ENCODE measurements at places on chromosomes 2 and 18.
A peak's percentile ranks its signal among the peaks of the same experiment; 100 is the strongest.

DNA sequence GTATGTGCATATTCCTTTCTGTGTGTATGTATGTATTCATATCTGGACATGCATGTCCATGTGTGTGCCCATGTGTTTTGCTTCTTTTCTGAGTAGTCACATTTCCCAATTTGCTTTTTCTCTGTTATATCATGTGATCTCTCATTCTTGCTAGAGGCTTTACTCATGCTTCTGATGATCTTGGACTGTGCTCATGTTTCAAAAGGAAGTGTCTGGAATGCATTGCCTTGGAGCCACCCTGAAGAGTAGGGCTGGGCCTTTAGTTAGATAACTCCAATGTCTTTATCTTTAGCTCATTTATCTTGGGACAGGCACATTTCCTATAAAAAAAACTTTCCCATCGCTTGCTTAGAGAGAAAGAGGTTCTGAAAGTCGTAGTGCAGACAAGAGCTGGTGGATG is 859.2 kb downstream of the CNTNAP5 start:
- DNase-seq = no peak

GRCh38 chr18:13465124-13465446 is 246.5 kb downstream of the LDLRAD4 start:
- DNase-seq = no peak

DNA sequence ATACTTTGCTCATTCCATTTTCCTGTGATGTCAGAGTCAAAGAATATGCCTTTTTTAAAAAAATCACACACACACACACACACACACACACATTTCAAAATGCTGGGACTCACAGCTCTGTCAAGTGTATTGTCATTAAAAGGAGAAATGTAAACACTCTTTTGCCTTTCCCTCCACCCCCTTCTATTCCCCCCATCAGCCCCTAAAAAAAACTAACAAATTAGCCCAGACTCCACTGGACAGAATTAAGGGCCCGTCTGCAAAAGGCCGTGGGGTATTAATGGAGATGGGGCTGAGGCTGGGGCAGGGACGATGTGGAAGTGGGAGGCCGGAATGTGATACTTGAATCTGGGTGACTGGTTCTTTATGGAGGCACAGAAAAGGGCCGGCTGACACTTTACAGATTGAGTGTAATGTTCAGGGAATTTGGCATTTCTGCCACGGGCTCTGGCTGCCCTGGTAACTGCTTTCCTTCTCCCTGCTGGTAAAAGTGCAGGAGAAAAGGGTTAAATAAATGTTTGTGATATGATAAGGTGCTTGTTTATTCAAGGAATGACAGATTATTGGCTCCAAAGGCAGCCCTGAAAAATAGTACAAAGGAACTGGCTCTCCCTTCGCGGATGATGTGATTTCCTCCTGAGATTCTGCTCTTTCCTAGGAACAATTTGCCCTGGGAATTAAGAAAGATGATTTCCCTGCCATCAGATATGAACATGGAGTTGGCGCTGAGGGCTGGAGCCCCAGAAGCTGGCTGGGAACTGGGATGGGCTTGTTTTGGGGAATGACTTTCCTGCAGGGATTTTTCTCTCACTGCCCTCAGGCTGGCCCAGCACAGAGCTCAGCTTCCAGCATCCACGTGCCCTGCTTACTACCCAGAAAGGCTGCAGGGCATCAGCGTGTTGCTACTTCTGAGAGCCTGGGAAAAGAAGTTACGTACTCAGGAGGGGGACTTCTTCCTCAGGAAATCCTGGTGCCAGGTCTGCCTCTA is 52.8 kb upstream of the CTAGE1 start:
- no peak for DNase-seq

DNA sequence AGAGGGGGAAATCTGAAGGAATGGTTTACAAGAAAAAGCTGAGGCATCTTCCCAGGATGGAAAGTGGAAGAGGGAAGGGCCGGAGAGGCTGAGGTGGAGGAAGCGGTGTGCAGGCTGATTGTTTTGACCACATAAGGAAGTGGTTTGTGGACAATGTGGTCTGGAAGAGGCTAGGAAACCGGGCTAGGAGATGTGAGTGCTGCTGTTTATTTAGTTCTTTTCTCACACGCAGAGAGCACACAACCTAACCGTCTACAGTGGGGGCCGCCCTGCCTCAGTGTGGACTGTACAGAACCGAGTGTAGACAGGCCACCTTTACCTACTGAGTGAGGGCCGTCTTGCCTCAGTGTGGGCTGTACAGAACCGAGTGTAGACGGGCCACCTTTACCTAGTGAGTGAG is 251.7 kb upstream of the PXDN start:
- no peak for DNase-seq

DNA sequence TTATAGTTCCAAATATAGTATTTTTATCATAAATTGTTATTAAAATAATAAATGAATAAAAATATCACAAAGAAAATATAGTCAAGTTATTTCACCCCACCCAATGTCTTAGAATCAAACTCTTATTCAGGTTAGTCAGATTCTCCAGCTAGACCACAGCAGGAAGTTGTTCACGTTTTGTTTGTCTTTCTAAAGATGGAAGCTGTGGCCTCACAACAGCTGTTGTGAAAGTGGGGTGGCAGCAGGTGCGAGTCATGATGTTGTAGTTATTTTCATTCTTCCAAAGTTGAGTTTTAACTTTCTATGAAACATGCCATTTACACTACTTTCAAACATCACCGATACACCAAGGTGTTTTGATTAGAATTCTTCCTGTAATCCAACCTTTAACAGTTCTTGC is 272.9 kb downstream of the SLC8A1 start:
- no peak for DNase-seq

GRCh38 chr2:162086904-162087303 is 12.9 kb upstream of the DPP4 start:
- DNase-seq = no peak

- DNase-seq = no peak
These were observed 101.9 kb downstream of the NFATC1 start for GRCh38 chr18:79497638-79498081.

DNA sequence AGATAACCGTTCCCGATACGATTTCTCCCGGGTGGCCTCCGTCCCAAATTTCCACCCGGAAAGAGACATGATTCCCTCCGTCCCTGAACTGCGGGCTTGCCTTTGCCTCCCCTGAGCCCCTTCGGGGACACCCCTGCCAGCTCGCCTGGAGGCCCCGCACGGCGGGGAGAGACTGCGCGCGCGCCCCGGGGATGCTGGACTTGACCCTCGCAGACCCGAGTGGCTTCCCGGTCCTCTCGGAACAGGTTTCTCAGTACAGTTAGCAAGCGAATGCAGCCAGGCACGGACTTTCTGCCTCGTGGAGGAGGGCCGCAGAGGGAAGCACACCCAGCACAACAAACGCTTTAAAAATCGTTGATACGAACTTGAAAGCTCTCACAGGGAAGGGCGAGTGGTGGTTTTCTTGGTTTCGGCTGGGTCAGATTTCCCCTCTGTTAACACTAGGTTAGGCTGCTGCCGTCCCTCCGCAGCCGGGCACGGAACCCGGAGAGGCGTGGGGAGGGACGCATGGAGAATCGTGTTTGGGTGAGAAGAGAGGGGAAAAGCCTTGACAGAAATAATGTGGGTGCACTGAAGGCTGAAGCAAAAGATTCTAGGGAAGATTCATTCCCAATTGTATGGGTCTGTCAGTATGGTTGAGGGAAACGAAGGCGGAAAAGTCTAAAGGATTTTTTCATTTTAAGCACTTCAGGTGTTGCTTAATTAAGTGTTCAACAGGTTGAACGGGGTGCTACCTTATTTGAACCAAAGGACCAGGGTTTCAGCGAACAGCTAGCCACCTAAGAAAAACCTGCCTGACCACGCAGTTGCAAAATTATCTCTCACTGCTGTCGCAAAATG is 916 bp downstream of the TNFRSF11A start:
- DNase-seq = peak; percentile 17

DNA sequence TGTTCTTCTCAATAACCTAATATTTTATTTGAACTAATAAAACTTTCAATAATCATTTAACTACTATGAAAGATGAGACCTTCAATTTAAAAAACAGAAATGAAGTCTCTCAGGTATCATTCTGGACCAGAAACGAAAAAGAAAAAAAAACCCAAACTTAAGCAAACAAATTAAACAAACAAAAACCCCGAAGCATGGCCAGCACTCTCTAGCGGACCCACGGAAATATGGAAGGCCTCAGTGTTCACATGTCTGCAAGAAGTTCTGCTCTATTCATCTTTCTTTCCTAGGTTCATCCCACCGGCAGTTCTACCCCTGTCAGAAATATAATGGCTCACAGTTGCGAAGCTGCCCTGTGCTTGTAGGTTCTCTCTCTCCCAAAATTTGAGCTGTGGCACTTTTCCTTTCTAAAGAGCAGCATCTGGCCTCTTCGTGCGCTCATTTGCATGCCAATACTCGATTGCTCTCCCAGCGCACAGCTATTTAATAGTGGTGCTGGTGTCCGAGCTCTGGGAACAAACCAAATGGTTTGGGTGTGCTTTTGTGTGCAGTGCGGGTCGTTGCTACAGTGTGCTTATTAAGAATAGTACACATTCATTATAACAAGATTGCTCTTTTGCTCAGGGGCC is 129.0 kb upstream of the ZEB2 start:
- no peak for DNase-seq

DNA sequence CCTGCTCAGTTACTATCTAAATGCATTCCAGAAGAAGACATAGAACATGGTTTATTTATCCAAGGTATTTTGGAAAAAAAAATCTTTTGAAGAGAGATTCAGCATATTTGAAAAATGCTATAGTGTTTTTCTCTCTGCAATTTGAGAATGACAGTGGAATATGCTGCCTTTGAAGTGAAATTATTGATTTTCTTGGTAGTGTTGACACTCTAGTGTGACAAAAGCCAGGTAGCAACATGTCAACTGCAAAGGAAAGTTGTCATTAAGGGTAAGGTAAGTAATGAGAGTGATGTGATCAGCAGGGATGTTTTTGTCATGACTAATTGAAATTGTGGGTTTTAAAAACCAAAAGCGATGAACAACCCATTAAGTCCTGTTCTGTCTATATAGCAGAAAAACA is 1387.1 kb upstream of the TMEFF2 start:
- DNase-seq = no peak

DNA sequence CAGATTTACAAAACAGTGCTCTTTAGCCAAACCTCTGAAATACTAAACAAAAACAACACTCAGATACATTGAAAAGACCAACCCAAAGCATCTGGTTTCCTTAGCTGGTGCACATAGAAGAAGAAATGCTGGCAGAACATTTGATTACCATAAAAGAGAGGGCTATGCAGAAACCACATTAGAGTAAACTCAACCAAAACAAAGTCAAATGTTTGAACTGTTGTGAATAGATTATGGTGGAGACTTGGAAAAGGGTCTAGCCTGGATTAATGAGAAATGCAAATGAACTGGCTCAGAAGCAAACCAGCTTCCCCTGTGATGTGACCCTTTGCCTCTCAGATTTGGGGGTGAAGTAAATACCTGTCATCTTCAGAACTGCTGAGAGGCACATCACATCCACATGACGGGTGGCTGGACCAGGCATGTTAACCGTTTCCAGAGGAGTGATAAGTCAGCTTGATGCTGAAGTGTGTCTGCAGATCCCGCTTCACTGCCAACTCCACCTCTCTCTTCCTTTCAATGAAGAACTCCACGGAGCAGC is 153.0 kb downstream of the NRP2 start:
- no peak for DNase-seq

DNA sequence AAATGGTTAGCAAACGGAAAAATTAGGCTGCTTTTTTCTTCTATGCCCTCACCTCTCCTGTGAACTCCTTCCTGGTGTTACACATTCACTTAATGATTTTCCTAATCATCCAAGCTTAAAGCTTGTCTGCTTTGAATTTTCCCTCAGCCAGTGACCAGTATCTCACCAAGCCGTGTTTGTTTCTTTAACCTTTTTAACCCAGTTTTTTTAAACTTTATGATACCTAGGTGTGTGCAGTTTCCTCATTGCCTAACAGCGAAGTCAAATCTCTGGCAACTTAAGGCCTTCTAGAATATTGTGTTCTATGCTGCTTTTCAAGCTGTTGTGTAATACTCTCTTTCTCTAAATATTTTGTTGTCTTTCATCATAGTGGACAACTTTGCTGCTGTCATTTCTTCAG is 113.0 kb downstream of the PIK3C3 start:
- no peak for DNase-seq
